ENCODE measurements at places on chromosomes 3 and 15.
A peak's percentile ranks its signal among the peaks of the same experiment; 100 is the strongest.

DNA sequence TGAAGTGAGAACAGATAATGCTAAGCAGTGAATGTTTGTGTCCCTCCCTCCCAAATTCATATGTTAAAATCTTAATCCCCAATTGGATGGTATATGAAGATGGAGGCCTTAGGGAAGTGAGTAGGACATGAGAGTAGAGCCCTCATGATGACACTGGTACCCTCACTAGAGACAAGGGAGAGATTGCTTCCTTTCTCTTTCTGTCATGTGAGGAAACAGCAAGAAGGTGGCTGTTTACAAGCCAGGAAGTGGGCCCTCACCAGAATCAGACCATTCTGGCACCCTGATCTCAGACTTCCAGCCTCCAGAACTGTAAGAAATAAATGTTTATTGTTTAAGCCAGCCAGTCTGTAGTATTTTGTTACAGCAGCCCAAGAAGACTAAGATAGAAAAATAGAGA lies 209.5 kb downstream of the SATB1 start:
- no peaks in the 10 kb centered on the region for H3K4me1 ChIP-seq
- H3K27me3 ChIP-seq = no peaks in the 10 kb centered on the region
- DNase-seq = no peak
- no peak overlapping the region for H3K4me3 ChIP-seq
- H3K36me3 ChIP-seq = no peaks in the 10 kb centered on the region

DNA sequence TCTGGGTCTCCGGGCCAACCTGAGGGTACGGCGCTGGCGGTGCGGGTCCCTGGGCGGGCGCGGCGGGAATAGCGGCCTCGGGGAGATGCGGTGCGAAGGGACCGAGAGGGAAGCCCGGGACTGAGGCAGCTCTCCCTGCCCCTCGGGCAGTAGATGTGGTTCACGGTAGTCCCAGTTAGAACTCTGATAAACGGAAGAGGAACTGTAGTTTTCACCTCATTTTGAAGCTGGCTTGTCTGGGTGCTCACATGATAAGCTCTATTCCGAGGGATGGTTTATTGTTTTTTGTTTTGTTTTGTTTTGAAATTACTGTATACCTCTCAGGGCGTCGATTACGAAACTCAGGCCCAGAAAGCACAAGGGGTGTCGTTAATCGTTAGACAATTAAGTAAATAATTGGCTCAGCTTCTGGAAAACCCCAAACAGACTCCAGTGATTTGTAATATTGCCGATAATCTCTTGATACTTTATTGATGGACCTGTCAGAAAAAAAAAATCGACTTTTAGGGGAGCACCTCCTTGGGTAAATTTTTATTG lies 413 bp downstream of the NUSAP1 start:
- DNase-seq = no peak
- no peaks in the 10 kb centered on the region for H3K27me3 ChIP-seq
- H3K4me1 ChIP-seq = no peaks in the 10 kb centered on the region
- no peaks in the 10 kb centered on the region for H3K36me3 ChIP-seq
- H3K27ac ChIP-seq = no peak overlapping the region

DNA sequence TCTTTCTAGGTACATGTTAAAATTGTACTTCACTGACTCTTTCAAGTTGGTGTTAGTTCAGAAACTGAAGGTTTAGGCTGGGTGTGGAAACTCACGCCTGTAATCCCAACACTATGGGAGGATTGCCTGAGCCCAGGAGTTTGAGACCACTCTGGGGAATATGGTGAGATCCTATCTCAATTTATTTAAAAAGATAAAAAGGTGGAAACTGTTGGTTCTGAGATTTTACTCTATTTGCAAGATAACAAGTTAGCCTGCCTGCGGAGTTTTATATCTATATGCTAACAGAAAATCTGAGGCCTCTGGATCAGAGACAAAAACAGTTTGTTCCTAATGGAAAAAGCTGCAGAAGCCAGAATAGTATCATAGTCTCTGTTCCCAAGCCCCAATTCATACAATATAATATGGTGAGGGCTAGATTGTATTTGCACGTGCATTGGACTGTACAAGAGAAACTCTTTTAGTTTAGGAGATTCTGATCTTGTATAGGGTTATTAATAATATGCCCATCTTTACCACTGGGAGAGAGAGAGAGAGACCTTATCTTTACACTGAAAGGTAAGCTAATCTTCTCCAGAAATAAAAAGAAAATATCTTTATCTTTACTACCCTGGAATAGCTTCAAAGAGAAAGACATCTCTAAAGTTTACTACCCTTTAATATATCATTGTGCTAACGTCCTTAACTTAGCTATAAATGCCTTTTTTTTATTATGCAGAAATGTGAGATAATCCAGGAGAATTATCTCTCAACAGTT lies 1267.6 kb downstream of the OTOL1 start:
- no peak overlapping the region for H3K27ac ChIP-seq
- no peak for DNase-seq
- H3K27me3 ChIP-seq = no peaks in the 10 kb centered on the region
- no peaks in the 10 kb centered on the region for H3K36me3 ChIP-seq
- H3K4me3 ChIP-seq = no peak overlapping the region

DNA sequence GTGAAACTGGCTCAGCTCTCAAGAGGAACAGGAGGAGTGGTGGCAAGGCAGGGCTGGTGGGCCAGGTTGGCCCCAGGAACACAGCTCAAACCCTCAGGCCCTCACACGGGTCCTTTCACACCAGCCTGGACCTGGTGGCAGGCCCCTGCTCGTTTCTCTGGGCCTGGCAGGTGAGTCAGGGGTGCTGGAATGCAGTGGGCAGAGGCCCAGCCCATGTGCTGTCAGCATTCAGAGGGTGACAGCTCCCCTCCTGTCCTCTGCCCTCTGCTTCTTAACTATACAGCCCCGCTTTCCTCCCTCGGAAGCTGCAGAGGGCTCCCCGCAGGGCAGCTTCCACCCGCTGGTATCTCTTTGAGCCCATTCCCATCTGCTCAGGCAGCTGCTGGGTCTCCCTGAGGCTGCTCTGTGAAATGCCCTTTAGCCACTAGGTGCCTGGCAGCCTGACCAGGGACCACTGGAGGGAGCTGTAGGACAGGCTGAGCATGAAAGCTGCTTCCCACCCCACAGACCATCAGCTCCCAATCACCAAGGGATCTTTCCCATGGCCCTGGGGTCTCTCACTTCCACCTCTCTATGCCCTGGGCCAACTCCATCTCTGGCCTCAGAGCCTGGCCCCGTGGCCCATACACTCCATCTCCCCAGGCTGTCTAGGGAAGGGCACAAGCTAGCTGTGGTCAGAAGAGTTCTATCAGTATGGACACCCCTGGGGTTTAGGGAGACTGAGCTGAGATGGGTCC lies 24.8 kb downstream of the SHF start:
- H3K27me3 ChIP-seq = no peaks in the 10 kb centered on the region
- H3K36me3 ChIP-seq = peaks cover 7% of the 10 kb centered on the region
- peak overlapping the region; percentile 8 for H3K27ac ChIP-seq
- no peak overlapping the region for H3K4me3 ChIP-seq
- peak; percentile 88 for DNase-seq

DNA sequence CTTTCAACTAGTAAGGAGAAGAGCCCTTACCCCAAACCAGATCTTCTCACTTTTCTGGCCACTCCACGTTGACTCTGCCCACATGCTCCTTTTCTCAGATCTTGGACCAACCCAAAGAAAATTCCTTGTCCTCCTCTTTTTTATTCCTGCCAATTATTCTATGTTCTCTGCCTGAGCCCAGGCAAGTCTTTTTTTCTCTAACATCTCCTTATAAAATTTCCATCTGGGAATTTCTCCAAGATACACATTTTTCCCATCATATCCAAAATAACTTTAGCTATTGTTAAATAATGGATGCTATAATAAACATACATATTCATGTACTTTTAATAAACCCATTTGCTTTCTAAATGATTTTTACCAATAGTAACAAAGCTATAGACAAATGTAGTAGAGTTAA lies 726.0 kb upstream of the ZNF385D start:
- no peaks in the 10 kb centered on the region for H3K27me3 ChIP-seq
- no peak overlapping the region for H3K4me3 ChIP-seq
- H3K27ac ChIP-seq = no peak overlapping the region
- peaks cover 3% of the 10 kb centered on the region for H3K4me1 ChIP-seq
- H3K36me3 ChIP-seq = no peaks in the 10 kb centered on the region

GRCh38 chr15:43525131-43525530 lies 7.7 kb downstream of the MAP1A start:
- no peaks in the 10 kb centered on the region for H3K4me1 ChIP-seq
- H3K4me3 ChIP-seq = no peak overlapping the region
- H3K36me3 ChIP-seq = peaks cover 40% of the 10 kb centered on the region
- DNase-seq = no peak

DNA sequence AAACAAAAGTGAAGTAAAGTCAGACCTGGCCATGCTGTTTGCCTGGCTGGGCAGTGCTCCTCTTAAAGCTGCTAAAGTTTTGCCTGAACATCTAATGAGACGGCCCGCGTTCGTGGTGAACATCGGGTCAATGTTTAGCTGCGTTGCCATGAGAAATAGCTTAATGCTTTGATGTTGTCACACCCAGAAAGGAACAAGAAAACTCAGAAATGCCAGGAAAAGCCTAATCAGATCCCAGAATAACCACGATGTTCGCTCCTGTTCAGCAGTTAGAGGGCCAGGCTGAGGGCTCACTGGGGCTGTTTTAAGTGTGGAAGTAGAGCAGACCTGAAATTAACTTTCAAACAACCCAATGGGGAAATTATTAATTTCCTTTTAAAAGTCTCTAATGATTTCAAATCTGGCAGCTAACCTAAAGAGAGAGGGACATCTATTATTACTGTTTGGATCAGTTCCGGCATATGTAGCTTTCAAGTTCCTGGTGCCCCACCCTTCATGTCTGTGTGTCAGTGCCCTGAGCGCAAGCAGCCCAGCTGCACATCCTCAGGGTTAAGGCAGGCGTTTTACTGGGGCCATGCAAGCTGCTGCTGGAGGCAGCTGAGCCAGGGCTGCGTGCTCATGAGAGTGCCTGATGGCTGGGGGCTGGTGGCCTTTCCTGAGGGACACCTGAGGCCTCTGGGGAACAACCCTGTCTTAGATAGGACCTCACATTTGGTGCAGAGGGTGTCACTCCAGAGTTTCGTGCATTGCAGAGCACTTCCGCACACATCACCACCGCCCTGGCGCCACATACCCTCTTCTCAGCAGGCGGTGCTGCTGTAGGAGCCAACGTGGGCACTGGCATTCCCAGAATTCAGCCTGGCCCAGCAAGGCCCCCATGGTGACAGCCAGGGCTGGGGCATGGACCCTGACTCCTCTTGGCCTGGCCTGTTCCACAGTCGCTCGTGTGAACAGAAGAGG lies 76.6 kb downstream of the LRRK1 start:
- DNase-seq = no peak
- H3K27ac ChIP-seq = no peak overlapping the region
- H3K36me3 ChIP-seq = no peaks in the 10 kb centered on the region
- H3K27me3 ChIP-seq = no peaks in the 10 kb centered on the region
- no peaks in the 10 kb centered on the region for H3K4me1 ChIP-seq
- H3K4me3 ChIP-seq = no peak overlapping the region

- no peaks in the 10 kb centered on the region for H3K27me3 ChIP-seq
- H3K4me3 ChIP-seq = peak overlapping the region; percentile 89
- peaks cover 13% of the 10 kb centered on the region for H3K36me3 ChIP-seq
These were observed 471 bp downstream of the NKIRAS1 start for GRCh38 chr3:23916152-23916885.

- no peak for DNase-seq
- H3K4me3 ChIP-seq = no peak overlapping the region
- no peaks in the 10 kb centered on the region for H3K4me1 ChIP-seq
- no peaks in the 10 kb centered on the region for H3K36me3 ChIP-seq
- H3K27ac ChIP-seq = no peak overlapping the region
These were observed 3.8 kb upstream of the KCNMB2 start for GRCh38 chr3:178532476-178532875.

GRCh38 chr3:25854635-25855034 lies 64.7 kb downstream of the OXSM start:
- peak overlapping the region; percentile 68 for H3K27ac ChIP-seq
- no peak for DNase-seq
- no peak overlapping the region for H3K4me3 ChIP-seq
- H3K36me3 ChIP-seq = no peaks in the 10 kb centered on the region

- H3K36me3 ChIP-seq = peaks cover 30% of the 10 kb centered on the region
- H3K27ac ChIP-seq = no peak overlapping the region
- no peak for DNase-seq
- no peaks in the 10 kb centered on the region for H3K27me3 ChIP-seq
These were observed 15.2 kb downstream of the DIS3L start for GRCh38 chr15:66308531-66308930.

DNA sequence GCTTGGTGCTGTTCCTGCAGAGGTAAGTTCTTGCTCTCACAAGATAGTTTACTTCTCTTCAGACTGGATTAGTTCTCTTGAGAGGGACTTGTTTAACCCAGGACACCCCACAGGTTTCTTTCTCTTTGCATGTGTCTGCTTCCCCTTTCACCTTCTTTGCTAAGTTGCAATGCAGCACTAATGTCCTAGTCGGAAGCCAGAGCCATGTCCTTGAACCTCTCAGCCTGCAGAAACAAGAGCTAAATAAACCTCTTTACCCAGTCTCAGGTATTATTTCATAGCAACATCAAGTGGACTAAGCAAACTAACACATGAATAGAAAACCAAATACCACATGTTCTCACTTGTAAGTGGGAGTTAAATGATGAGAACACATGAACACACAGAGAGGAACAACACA lies 915.2 kb downstream of the NSUN3 start:
- no peaks in the 10 kb centered on the region for H3K27me3 ChIP-seq
- H3K27ac ChIP-seq = no peak overlapping the region
- H3K4me1 ChIP-seq = no peaks in the 10 kb centered on the region
- H3K36me3 ChIP-seq = no peaks in the 10 kb centered on the region
- peak; percentile 75 for DNase-seq
- H3K4me3 ChIP-seq = no peak overlapping the region

GRCh38 chr3:136404056-136404455 lies 153.9 kb downstream of the PCCB start:
- no peak overlapping the region for H3K4me3 ChIP-seq
- no peaks in the 10 kb centered on the region for H3K27me3 ChIP-seq
- H3K27ac ChIP-seq = no peak overlapping the region

DNA sequence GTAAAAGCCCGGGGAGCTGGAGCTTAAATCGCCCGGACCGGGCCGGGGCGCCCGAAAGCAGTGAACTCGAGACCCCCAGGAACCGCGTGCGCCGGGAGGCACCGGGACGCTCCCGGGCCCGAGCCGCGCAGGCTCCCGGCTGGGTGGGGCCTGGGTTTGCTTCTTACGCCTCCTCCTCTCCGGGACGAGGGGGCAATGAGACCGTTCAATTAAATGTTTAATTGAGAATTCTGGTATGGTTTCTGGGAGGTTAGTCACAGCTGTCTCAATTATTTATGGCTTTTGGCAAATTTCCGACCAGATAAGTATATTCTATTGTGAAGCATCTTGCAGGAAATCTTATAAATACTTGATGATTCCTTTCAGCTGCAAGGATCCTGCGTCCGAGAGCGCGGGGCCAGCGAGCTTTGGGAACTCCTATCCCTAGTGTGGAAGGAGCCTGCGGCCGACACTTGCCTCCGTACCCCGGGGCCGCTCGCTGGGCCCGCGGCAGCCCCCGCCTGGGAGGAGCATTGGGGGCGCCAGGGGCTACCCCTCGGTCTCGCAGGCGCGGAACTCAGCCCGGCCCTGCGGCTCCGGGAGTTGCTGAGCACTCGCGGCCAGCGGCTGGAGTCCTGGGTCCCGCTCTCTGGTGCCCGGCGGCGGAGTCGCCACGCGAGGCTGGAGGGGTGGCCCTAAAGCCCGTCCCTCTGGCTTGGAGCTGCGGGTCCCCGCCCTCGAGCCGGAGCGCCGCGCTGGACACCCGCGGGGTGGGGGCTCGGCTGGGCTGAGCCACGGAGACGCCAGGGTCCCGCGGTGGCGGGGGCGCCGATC lies 10.3 kb downstream of the ISL2 start:
- peak; percentile 33 for DNase-seq
- H3K27me3 ChIP-seq = peaks cover 60% of the 10 kb centered on the region
- H3K36me3 ChIP-seq = peaks cover 5% of the 10 kb centered on the region
- H3K4me3 ChIP-seq = no peak overlapping the region
